ENCODE measurements at places on chromosomes 5 and 9.

DNA sequence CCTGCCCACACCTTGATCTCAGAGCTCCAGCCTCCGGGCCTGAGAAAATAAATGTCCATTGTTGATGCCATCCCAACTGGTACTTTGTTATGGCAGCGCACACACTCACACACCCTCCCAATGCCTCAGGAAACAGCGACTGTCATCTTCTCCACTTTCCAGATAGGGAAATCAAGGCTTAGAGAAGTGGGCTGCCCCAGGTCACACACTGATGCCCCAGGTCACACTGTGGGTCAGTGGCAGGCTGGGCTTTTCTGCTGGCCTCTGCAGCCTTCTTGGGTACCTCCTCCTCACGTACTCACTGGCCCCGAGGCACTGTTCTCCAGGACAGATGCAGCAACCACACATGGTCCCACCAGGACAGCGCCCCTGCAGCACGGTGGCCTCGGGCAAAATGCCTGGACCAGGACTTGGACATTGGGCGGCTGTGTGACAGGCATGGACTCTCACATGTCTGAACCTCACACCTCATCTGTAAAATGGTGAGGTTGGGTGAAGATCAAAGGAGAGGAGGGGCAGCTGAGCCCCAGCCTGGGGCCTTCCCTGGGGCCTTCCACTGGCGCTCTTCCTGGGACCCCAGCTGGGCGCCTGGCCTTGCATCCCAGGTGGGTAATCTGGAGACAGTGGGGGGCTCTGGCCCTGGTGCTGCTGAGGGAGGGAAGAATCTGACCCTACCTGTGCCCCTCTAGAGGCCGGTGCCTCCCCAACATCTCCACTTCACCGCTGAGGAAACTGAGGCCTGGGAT, 156.0 kb downstream of the COL23A1 start:
- no peak for DNase-seq

DNA sequence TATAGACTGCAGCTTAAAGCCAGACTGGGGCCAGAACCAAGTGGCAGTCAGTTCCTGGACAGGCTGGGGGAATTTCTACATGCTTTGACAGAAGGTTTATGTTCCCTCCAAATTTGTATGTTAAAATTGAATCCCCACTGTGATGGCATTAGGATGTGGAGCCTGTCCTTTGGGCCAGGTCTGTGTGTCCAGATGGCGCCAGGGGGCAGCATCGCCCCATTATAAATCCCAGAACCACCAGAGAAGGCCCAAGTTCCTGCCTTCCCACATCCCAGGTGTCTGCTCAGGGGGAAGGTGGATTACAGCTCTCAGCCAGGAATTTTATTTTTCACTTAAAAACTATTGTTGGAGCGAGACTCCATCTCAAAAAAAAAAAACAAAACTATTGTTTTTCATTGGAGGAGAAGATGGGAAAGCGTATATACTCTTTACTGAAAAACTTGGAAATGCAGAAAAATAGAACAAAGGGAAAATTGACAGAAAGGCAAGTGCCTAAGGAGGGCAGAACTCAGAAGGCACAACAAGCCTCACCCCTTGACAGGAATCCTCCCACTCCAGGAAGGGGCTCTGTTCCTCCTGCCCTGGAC, 5.0 kb downstream of the IL3 start:
- peak; percentile 69 for DNase-seq

GRCh38 chr5:98975682-98976407, 47.0 kb upstream of the CHD1 start:
- no peak for DNase-seq

DNA sequence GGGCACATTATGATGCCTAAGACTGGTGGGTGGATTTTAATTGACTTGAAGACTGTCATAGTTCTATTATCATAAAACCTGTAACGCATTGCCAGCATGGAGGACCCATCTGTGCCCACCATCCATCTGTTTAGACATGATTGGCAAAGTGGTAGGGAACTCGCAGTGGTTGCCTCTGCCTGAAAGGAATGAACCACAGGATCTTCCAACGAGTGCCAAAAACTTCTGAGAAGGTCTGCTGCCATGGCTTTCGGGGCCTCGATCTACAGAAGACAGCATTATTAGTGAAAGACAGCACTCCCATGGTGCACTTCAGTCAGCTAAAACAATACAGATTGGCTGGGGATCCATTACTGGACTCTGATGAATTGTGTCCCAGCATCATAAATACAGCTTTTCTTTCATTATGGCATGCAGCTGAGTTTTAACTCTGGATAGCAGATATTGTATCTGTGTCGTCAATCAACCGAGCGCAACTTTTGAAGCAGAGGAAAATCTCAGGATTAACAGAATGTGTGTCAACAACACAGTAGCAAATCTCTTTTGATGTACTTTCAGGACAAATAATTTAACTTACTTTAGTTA, 74.3 kb downstream of the ZDHHC21 start:
- no peak for DNase-seq

DNA sequence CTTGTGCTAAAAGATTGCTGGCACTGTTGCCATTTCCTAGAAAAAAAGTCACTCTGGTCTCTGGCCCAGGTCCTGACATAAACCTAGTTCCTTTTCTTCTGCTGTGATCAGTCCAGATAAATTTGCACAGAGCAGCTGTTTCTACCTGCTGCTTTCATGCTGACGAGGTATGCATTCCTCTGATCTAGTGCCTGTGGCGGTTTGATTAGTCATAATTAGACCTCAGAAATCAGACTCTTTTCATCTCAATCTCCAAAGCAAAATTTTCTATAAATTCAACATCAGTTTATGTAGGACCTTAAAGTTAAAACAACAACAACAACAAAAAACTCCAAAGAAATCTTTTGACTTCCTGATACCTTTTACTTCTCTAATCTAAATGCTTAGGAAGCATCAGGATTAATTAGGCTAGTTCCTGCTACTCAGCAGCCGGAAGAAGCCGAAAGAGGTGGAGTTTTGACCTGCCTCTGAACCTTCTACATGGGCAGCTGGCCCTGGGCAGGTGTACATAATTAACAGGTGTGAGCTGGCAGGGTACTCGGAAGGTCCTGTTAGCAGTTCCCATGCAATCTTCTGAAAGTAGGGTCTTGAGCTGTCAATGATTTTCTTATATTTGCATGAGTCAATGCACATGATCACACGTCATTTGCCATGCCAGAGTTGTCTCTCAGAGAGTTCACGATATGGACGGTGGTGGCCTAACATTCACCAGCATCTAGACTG, 83.3 kb upstream of the CCDC112 start:
- peak; percentile 42 for DNase-seq

- no peak for DNase-seq
These were observed 5.8 kb upstream of the ZNF367 start for GRCh38 chr9:96423985-96424336.

GRCh38 chr9:69768716-69769115, 8.9 kb upstream of the PTAR1 start:
- DNase-seq = peak; percentile 23

- DNase-seq = no peak
These were observed 79.7 kb downstream of the GPR21 start for GRCh38 chr9:123113185-123113584.

GRCh38 chr9:90288275-90288639, 354.4 kb downstream of the DIRAS2 start:
- no peak for DNase-seq

DNA sequence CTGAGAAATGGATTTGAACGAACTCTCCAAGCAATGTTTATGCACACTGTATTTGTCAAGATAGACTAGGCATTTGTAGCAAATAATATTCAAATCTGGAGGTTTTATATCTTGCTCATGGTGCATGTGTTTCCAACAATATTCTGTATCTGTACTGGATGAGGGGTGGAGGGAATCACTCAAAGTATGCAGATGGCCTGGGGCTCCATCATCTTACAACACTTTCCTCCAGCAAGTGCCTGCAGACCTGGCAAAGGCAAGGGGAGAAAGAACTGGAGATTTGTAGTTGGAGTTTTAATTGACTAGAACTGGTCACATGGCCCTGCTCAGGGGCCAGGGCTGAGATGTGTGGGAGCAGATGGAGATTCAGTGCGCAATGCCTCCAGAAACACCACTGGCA, 309.0 kb downstream of the PLK2 start:
- no peak for DNase-seq

Data from astrocyte of the spinal cord (primary cell).